ENCODE measurements at places on chromosomes 12 and 14.
A peak's percentile ranks its signal among the peaks of the same experiment; 100 is the strongest.

GRCh38 chr12:40238266-40238902 lies 13.6 kb downstream of the LRRK2 start:
- H3K4me3 ChIP-seq, result no peak overlapping the region
- no peaks in the 10 kb centered on the region for H3K27me3 ChIP-seq
- H3K27ac ChIP-seq, result no peak overlapping the region
- no peak for DNase-seq
- no peaks in the 10 kb centered on the region for H3K36me3 ChIP-seq

DNA sequence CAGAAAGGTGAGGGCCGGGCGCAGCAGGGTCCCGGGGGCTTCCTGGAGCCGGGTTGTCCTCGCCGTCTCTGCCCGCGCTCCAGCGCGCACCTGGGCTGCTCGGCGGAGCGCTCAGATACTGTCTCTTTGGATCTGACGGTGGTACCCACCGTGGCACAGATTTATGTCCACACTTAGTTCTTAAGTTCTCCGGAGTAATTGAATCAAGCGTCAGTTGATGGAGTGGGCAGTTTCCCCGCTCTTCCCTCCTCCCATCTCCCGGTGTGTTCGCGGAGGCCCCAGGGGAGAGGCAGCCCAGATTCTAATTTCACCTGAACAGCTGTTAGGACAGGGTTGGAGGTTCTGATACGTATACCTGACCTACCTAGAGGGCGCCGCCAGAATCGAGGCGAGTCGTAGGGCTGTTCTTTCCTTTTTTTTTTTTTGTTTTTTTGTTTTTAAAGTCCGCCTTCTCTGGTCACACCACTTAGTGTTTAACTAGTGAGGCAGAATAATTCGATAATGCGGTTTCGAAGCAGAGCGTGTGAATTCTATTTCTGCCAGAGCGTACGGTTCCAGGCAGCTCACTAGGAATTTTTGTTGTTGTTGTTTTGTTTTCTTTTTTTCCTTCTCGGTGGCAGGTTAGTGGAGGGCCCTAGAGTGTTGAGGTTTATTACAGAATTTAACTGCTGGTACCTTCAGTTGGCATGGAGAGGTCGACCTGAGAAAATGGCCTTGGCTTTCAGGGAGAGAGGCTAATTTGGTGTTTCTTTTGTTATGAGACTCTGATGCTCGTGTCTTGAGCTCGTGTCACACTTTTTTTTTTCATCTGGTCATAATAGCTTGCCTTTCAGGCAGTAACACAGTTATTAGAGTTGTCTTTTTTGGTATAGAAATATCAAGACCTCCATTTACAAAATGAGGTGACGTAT lies 22.3 kb upstream of the GNS start:
- H3K4me1 ChIP-seq, result peaks cover 13% of the 10 kb centered on the region
- H3K36me3 ChIP-seq, result no peaks in the 10 kb centered on the region
- no peak overlapping the region for H3K27ac ChIP-seq
- peak overlapping the region; percentile 81 for H3K4me3 ChIP-seq
- peaks cover 84% of the 10 kb centered on the region for H3K27me3 ChIP-seq
- no peak for DNase-seq

DNA sequence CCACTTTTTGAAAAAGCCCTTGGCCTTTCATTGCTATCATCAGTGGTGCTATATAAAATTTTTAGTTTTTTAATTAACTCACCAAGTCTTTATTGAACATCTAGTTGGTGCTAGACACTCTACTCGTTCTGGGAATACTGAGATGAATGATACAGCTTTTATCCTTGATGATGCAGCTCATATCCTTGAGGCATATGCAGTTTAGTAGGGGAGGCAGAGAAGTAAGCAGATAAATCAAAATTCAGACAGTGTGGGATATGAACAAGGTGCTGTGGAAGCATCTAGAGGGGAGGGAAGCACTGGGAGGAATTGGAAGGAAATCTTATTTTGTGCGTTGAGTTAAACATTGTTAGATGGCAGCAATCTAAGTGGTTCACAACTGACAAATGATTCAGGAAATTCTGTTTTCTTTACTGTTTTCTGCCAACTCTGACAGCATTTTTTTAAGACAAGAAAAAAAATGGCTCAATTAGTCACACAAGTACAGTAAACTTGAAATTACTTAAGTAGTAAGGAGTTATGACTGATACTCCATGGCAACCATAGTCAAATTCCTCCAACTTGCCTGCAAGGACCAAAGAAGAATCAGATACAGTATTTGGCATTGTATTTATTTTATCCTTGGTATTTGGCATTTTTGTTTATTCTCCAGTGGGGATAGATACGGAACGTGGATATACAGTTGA lies 119.2 kb downstream of the TMTC2 start:
- H3K4me1 ChIP-seq, result no peaks in the 10 kb centered on the region
- H3K36me3 ChIP-seq, result no peaks in the 10 kb centered on the region

DNA sequence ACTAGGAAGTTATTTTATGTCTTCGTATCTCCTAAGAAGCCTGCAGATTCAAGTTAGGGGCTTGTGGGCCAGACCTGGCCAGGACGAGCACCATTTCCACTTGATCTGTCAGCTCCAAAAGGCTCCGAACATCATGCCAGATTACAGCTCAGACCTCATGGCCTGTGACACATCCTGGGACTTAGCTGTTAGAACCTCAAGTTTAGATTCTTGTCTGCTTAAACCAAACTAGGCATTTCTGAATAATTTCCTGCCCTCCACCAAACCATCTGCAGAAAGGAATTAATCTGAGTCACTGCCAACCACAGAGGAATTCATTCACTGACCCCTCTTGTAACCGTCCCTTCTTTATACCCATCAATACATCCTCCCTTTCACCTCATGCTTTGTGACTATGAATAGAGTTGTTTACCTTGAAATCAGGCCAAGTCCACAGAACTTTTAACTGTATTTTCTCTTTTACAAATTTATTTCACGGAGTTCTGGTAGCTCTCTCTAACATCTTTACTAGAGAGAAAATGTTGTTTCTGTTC lies 120.3 kb downstream of the FBXL14 start:
- peaks cover 1% of the 10 kb centered on the region for H3K36me3 ChIP-seq
- H3K27ac ChIP-seq, result no peak overlapping the region
- DNase-seq, result no peak

- peaks cover 76% of the 10 kb centered on the region for H3K4me1 ChIP-seq
- DNase-seq, result no peak
- peaks cover 72% of the 10 kb centered on the region for H3K36me3 ChIP-seq
- peak overlapping the region; percentile 100 for H3K27ac ChIP-seq
- no peaks in the 10 kb centered on the region for H3K27me3 ChIP-seq
These were observed 5.1 kb downstream of the ARHGDIB start for GRCh38 chr12:14956024-14956891.

GRCh38 chr14:69613312-69614073 lies 2.1 kb downstream of the SUSD6 start:
- no peak for DNase-seq
- no peaks in the 10 kb centered on the region for H3K27me3 ChIP-seq
- H3K4me3 ChIP-seq, result peak overlapping the region; percentile 80
- peaks cover 75% of the 10 kb centered on the region for H3K4me1 ChIP-seq
- peak overlapping the region; percentile 94 for H3K27ac ChIP-seq
- H3K36me3 ChIP-seq, result peaks cover 11% of the 10 kb centered on the region

DNA sequence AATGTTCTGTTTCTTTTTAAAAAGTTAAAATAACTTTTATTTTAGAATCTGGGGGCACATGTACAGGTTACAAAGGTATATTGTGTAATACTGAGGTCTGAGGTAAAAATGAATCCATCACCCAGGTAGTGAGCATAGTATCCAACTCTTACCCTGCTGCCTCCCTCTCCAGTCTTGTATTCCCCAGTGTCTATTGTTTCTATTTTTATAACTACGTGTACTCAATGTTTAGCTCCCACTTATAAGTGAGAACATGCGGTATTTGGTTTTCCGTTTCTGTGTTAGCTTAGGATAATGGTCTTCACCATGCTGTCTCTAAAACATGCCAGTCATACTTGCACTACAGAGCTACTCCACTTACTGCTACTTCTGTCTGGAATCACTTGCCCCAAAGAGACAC lies 8.4 kb downstream of the FBXO33 start:
- H3K27ac ChIP-seq, result no peak overlapping the region
- peaks cover 11% of the 10 kb centered on the region for H3K36me3 ChIP-seq
- DNase-seq, result no peak

GRCh38 chr12:30021051-30021833 lies 237.5 kb upstream of the TMTC1 start:
- H3K4me1 ChIP-seq, result no peaks in the 10 kb centered on the region
- H3K27ac ChIP-seq, result no peak overlapping the region
- no peak for DNase-seq
- H3K27me3 ChIP-seq, result no peaks in the 10 kb centered on the region
- H3K36me3 ChIP-seq, result no peaks in the 10 kb centered on the region

- H3K27me3 ChIP-seq, result no peaks in the 10 kb centered on the region
- peak; percentile 69 for DNase-seq
- H3K4me1 ChIP-seq, result peaks cover 34% of the 10 kb centered on the region
- H3K4me3 ChIP-seq, result peak within 1 kb of the TSS; percentile 86
These were observed at the start of gene KLC1 for GRCh38 chr14:103628684-103629502. Gene KLC1 (plus strand): TSS chr14:103629211. CDS start chr14:103654565, 25,354 bp downstream.

DNA sequence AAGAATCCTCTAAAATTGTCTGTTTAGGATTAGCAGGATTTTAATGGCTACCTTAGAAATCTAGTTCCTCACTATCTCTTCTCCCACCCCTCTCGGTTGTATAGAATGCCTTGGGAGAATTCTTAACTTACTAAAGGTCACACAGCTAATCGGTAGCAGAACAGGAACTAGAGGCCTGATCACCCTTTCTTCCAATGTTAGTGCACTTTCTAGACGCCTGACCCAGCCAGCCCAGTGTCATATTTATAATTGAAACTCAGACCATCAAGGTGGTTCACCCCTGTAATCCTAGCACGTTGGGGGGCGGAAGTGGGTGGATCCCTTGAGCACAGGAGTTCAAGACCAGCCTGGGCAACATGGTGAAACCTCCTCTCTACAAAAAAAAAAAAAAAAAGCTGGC lies 1.7 kb downstream of the TIGAR start:
- DNase-seq, result no peak
- peak overlapping the region; percentile 97 for H3K4me3 ChIP-seq
- H3K4me1 ChIP-seq, result peaks cover 29% of the 10 kb centered on the region

- DNase-seq, result no peak
- peak overlapping the region; percentile 70 for H3K4me3 ChIP-seq
- H3K36me3 ChIP-seq, result peaks cover 2% of the 10 kb centered on the region
- H3K27me3 ChIP-seq, result peaks cover 38% of the 10 kb centered on the region
- H3K4me1 ChIP-seq, result no peaks in the 10 kb centered on the region
These were observed 645 bp downstream of the JDP2 start for GRCh38 chr14:75428230-75429104.

DNA sequence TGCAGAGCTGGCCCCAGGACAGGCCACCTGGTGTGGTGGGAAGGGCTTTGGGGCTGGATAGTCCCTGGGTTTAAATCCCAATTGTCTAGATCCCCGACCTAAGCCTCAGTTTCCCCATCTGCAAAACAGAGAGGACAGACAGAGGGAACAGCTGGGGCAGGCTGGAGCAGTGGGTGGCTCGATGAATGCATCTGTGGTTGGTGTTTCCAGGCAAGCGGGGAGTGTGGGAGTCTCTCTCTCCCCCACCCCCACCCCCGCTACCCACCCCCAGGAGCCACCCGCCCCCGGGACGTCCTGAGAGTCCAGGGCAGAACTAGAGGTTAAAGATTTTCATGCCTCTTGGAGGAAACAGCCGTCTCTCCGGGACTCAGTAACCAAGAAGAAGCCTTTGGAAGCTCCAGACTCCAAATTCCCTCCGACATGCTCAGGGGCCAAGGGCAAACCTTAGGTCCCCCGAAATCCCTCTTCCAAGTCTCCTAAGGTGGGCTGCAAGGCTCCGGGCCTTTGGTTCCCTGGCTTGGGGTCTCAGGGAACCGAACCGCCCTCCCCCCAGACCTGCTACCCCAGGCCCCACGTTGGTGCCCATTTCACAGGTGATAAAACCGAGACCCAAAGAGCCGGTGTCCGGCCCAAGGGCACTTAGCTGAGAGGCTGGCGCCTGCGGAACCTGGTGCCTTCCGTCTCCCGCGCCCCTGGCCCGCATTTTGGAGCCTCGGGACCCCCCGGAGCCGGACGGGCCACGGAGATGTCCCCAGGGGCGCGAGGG lies 474 bp downstream of the TRPV4 start:
- DNase-seq, result no peak
- H3K36me3 ChIP-seq, result no peaks in the 10 kb centered on the region
- H3K27ac ChIP-seq, result no peak overlapping the region
- peaks cover 47% of the 10 kb centered on the region for H3K27me3 ChIP-seq
- no peak overlapping the region for H3K4me3 ChIP-seq

- no peaks in the 10 kb centered on the region for H3K4me1 ChIP-seq
- H3K36me3 ChIP-seq, result no peaks in the 10 kb centered on the region
- no peak for DNase-seq
- no peaks in the 10 kb centered on the region for H3K27me3 ChIP-seq
- H3K27ac ChIP-seq, result no peak overlapping the region
These were observed 776.0 kb downstream of the GALC start for GRCh38 chr14:87217023-87217422.

DNA sequence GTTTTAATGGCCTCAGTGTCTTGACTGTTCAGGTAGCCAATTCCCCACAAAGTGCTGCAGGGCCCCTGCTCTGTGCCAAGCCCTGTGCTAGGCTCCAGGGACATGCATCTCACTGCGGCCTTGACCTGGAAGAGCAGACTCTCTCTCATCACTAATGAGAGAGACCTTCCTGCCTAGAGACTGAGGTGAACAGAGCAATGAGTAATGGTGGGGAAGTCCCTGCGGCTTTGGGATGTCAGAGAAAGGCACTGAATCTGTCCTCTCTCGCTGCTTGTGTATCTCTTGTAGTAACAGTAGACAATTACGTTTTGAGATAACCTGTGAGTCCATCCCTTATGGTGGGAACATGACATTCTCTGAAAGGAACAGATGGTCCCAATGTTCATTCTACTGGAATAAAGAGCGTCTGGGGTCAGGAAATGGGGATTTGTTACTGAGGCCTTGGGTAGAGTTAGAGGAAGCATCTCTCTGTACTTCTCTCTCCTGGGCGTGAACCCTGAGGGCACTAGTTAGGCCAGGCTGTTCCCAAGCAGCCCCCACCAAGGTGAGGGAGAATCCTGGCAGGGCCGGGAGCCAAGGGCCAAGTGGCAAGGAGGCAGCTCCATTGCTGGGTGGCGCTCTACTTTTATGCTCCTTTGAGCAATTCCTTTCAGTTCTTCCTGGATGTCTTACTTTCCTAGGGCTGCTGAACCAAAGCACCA lies 13.5 kb downstream of the NFATC4 start:
- H3K36me3 ChIP-seq, result no peaks in the 10 kb centered on the region
- H3K27me3 ChIP-seq, result peaks cover 8% of the 10 kb centered on the region
- no peaks in the 10 kb centered on the region for H3K4me1 ChIP-seq
- no peak for DNase-seq

Measured in central memory CD8-positive, alpha-beta T cell (primary cell).